ENCODE measurements at places on chromosomes 2 and 18.

GRCh38 chr2:13260402-13260801 is 543.7 kb downstream of the TRIB2 start:
- DNase-seq = no peak

GRCh38 chr18:7677001-7677400 is 109.9 kb downstream of the PTPRM start:
- DNase-seq = no peak

- no peak for DNase-seq
These were observed 1064.3 kb upstream of the CDH2 start for GRCh38 chr18:29241199-29241598.

- DNase-seq = no peak
These were observed 292.8 kb downstream of the EN1 start for GRCh38 chr2:118554616-118555015.

DNA sequence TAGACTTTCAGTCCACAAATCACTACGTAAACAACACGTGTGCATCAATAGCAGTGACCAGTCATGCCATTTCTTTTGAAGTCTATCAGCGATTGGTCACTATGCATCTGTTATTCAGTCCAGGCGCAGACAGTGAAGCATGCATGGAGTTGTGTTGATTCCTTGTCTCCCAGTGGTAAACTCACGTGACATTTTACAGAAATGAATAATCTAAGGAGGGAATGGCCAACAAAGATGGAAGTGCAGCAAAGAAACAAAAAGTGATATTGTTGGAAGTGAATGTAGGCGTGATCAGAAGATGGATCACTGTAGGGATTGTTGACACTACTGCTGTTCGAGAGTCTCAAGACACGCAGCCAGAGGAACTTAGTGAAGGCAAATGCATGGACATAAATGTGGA is 317.8 kb upstream of the MGAT5 start:
- DNase-seq = no peak

DNA sequence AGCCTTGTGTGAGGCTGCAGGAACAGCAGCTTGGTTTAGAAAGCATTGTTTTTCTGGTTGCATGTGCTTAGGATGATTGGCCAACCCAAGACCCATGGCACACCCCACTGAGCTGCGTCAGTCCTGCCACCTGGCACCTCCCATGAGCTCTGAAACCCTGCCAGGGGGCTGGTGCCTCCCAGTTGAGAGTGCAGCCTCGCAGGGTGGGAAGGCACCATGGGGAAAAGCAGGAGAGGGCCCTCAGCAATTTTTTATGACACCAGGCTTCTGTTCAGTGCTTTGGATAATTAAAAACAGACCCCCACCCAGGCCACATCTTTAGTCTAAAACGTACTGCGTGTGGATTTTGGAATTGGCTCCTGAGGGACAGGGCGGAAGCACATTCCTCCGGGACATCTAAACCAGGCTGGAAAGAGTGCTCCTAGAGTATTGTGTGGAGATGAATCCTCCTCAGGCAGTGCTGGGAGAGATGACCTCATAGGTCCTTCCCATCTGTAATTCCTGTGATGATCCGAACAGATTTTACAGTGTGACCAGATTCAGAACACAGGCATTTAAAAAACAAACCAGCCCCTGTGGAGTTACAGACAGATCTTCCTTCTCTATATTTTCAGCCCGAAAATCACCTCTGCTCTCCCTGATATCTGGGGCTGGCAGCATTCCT is 438.3 kb downstream of the ZNF521 start:
- DNase-seq = no peak

- no peak for DNase-seq
These were observed 531.9 kb downstream of the XIRP2 start for GRCh38 chr2:167420211-167420610.

- no peak for DNase-seq
These were observed 53.7 kb upstream of the FRZB start for GRCh38 chr2:182920089-182920488.

- no peak for DNase-seq
These were observed 33.7 kb downstream of the RNF152 start for GRCh38 chr18:61859113-61859512.

DNA sequence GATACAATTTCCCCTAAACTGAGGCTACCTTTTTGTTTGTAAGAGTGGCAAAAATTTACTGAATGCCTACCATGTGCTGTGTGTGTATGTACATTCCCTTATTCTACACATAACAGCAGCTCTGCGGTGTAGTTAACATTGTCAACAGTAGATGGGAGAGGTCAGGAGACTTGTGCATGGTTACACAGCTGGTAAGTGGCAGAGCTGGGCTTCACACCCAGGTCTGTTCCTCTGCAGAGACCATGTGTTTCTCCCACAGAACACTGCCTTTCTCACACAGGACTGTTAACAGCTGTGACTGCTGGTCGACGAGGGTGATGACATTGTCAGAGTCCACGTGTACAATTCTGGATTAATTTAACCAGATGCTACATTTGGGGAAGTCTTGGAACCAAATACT is 49.1 kb downstream of the EML6 start:
- DNase-seq = no peak

- DNase-seq = no peak
These were observed 314.4 kb upstream of the CDH7 start for GRCh38 chr18:65436430-65436829.

DNA sequence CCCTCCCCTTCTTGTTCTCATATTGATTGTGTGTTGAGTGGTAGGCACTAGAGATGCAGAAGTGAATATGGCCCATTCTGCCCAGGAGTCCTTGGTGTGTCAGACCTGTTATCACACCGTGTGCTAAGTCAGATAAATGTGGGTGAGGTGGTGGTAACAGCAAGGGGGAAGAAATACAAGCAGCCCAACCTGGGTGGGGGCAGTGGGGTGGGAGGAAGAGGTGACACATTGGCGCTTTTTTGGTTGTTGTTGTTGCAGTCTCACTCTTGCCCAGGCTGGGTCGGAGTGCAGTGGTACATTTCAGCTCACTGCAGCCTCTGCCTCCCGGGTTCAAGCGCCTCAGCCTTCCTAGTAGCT is 12.8 kb downstream of the B3GNT2 start:
- DNase-seq = no peak

GRCh38 chr2:20378341-20378740 is 27.7 kb upstream of the PUM2 start:
- no peak for DNase-seq

DNA sequence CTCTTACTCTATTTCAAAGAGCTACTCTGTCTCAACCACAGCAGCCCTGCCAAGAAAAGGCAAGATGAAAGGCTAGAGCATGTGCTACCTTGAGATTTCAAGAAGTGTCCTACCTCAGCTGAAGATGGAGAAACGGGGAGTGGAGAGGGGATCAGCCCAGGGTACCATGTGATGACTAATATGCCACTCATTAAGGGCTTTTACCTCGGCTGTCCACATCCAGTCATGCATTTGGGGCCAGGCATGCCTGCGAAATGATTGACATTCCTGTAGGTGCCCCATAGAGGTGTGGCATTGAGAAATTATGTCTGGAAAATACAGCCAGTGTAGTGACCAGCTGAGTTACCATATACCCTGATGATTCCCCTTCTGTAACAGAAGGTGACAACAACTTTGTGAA is 96.1 kb downstream of the NRP2 start:
- no peak for DNase-seq

DNA sequence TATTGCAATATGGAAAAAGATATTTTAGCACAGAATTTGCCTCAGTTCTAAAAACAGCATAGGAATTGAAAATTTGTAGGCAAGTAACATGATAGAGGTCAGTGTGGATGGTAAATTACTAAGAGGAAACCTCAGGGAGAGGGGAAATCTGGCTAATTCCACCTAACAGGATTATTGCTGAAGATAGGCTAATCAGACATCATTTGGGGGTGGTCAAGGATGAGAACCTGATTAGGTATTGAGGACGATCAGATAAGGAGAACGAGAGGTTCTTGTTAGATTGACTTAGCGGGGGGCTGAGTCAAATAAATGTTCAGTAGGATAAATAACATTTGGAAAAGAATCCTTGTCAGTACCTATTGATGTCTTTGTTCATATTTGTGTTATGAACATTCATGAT is 543.2 kb upstream of the LRRTM4 start:
- DNase-seq = no peak

- no peak for DNase-seq
These were observed 110.2 kb downstream of the PRKCE start for GRCh38 chr2:45761635-45762034.

GRCh38 chr18:9184998-9185613 is 48.5 kb downstream of the ANKRD12 start:
- DNase-seq = no peak

DNA sequence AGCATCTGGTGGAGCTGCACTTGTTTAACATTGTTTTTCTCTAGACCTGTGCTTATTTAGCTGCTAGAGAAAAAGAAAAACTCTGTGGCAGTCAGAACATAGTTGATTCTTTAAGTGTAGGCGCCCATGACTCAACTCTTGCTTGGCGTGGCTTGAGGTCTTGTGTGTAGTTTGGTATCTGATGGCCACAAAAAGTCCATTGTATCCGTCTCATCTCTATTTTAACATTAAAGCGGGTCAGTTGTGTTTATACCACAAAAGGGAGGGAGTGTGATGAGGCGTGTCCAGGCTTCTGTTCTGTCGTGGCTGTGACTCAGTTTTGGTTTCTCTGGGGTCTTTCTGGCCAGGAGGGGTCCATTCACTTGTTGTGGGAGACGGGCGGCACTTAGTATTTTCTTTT is 24.2 kb upstream of the UGT1A8 start:
- no peak for DNase-seq

- DNase-seq = no peak
These were observed 48.3 kb downstream of the RAB31 start for GRCh38 chr18:9756271-9756932.

GRCh38 chr2:216502381-216503158 is 3.9 kb downstream of the RPL37A start:
- DNase-seq = no peak

DNA sequence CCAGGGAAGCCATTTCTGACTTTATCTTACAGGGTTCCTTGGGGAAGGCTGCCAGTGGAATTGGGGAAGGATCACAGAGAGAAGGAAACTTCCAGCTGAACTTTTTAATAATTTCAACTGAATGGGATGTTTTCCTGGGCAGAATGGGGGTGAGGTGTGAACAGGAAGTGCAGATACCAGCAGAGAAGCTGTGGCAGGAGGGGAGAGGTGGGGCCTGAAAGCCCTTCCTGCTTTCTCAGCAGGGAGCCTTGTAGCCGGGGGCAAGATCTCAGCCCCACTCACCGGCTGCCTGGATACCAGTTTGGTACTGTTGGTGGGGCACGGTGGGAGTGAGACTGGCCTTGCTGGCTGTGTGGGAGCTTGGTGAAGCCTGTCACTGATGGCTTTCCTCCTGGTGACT is 170.5 kb downstream of the ZBTB7C start:
- no peak for DNase-seq

DNA sequence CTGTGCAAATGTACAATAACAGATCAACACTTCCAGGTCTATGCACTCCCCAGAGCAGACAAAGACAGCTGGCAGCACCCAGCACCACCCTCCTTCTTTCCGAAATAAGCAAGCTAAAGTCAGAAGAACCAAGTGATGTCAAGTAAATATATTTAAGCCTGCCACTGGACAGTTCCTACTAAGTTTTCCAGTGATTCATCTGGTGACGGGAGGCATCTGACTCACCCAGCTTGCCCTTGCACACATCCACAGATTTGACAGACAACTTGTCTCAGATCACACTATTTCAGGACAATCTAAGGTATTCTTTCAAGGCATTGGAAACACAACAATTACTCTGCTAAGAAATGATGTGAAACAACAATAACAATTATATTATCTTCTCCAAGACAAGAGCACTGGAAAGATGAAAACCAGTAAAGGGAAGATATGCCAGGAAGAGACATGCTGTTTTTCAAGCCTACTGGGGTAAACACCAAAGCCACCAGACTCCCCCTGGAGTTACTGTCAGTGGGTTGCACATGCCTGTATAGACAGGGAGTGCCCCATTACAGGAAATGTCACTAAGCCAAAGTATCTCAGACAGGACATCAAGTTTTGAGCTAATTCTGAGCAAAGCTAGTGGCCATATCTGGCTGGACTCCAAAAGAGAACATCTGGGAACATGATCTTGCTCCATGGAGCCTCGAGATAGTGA is 287.9 kb upstream of the KLHL29 start:
- DNase-seq = no peak

DNA sequence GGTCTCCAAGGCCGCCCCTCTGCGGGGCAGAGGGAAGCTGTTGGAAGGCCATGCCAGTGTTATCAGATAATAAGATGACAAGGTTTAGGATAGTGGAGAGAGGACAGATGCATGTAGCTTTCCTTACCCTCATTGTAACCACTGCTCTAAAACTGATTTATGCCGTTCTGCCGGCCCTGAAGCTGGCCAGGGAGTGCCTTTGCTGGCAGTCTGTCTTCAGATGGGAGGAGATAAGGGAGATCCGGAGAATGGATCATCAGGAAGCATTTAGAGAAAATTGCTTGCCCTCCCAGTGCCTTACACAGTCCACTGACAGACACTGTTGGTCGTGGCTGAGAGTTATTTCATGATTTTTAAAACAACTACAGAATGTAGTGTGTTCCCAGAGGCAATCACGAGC is 35.4 kb upstream of the MYO3B start:
- DNase-seq = no peak

DNA sequence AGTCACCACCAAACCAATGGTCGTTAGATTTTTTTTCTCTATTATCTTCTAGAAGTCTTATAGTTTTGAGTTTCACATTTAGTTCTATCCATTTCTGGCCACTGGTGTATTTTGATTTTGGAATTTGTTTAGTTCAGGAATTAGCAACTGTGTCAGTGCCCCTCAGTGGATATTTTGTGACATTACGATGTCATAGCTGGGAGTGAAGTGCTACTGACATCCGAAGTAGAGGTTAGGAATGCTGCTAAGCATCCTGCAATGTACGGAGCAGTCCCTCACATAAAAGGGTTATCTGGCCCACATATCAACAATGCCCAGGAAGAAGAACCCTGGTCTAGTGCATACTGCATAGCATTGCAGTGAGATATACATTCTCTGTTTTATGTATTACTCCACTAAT is 157.4 kb upstream of the RGPD4 start:
- DNase-seq = no peak

GRCh38 chr2:240855670-240856069 is 13.0 kb upstream of the AGXT start:
- DNase-seq = no peak

GRCh38 chr2:36459725-36460137 is 104.2 kb downstream of the CRIM1 start:
- DNase-seq = no peak

DNA sequence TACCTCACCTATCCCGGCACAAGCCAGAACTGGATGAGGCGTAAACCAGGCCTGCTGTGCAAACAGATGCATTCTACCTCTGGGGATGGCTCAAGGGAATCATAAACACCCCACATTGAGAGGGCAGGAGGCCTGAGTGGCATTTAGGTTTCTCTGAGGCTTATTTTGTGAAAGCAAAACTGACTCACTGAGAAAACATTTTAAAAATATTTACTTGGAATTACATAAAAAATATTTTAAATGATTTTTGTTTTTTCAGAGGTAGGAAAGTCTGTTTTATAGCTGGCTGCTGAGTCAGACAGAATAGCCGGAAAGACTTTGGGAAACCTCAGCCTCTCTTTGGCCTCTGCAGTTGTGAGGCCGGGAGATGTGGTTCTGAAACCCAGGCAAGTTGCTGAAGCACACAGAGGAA is 244.1 kb downstream of the NCKAP5 start:
- no peak for DNase-seq

- no peak for DNase-seq
These were observed 32.6 kb upstream of the NPC1 start for GRCh38 chr18:23618862-23619387.

All from stimulated activated naive CD4-positive, alpha-beta T cell (primary cell).